HFFc6 (cell line): ENCODE measurements at places on chromosomes 1 and 21. TPM values are rescaled to one million over a fixed set of nuclear protein-coding genes. Genes with fewer than 3 reads are reported as not detected.

The BSND gene
- not detected in 3 replicates for total RNA-seq

The RCSD1 gene
- total RNA-seq, result not detected in 3 replicates

The SPATA21 gene
- total RNA-seq, result not detected in 3 replicates

The AIRE gene
- 0.07 TPM in 1 of 3 replicates, not detected in the others for total RNA-seq

The TMPRSS3 gene
- total RNA-seq, result not detected in 3 replicates

- no peak for DNase-seq
Measured at GRCh38 chr1:175635092-175635491, 108.3 kb downstream of the TNR start.

DNA sequence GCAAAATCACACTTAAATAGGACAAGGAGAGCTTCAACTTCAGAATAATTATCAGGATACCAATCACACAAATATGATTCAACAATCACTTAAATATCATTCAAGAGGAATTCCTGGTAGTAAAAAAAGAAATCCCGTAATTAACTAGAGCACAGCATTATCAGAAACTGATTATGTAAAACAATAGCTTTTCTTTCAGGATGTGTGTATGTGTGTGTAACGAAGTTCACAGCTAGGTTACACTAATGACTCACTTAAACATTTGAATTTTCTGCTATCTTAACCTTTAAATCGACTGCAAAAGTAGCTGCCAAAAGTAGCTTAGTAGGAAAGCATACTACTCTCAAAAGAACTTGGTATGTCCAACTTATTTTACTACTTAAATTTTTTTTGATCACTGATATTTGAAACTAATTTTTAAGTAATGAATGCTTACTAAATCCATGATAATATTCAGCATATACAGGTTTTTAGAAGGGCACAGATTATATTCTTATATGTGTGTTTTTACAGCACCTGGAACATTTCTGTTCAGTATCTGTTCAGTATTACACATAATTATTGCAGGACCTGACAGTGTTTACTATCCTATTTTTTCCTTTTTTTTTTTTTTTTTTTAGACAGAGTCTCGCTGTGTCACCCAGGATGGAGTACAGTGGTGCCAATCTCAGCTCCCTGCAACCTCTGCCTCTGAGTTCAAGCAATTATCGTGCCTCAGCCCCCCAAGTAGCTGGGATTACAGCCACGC, 4.2 kb downstream of the RERE start:
- DNase-seq, result peak; percentile 12

DNA sequence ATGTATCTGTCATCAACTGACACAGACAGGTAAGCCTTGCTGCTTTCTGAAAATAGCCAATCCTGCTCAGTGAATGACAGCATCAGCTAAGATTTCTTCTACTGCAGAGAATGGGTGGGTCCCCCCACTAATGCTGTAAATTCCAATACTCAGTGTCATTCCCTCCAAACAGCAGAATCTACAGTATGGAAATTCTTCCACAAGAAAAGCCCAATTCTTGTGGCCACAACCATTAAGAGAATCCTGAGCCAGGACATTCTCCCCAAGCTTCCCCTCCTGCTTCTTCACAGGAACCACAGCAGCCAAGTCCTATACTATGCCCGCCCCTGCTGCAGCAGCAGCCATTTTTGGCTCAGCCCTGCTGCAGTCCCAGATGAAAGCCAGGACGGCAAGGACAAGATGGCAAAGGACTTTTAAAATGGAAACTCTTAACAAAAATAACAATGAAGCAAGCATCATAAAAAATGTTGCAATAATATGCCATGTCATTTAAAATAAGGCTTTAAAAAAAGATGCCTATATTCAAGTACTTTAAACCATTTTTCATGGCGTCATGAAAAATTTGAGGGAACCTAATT, 26.8 kb downstream of the EIF4G3 start:
- peak; percentile 98 for DNase-seq

GRCh38 chr1:157429601-157430240, 122.6 kb downstream of the FCRL5 start:
- no peak for DNase-seq

DNA sequence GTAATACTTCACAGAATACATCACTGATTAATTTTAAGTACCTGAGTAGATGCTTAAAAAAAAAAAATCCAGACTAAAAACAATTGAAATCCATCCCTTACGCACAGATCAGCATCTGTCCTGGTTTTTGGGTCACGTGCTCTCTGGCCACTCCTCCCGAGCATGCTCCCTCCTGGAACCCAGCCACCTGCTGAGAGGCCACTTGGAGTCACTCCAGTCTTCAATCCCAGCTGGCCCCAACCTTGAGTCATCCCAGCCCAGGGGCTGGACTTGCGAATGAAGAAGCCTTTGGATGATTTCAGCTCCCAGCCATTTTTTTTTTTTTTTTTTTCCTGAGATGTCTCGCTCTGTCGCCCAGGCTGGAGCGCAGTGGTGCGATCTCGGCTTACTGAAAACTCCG, 8.9 kb downstream of the MAP1LC3C start:
- peak; percentile 96 for DNase-seq

- no peak for DNase-seq
Measured at GRCh38 chr1:19483261-19483660, 2.1 kb downstream of the CAPZB start.

GRCh38 chr21:33036430-33037162, 10.9 kb downstream of the OLIG2 start:
- DNase-seq, result peak; percentile 49

DNA sequence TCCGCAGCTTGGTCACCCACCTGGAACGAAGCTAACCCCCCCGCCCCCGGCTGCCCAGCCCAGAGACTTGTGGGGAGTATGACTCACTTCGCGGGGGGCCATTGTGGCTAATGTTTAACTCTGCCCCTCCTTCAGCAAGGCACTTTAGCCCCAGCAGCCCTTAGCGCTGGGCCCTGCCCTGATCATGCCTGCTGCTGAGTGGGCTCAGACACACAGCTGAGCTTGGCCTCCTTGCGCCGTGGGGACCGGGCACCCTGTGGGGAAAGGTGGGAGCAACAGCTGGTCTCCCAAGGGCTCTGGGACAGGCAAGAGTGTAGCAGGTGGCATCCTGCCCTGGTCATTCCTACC, 6.3 kb upstream of the LAD1 start:
- DNase-seq, result no peak
